ENCODE measurements at places on chromosomes 4 and X.

- H3K4me1 ChIP-seq: no peaks in the 10 kb centered on the region
- no peak overlapping the region for H3K4me3 ChIP-seq
- no peak for DNase-seq
- no peaks in the 10 kb centered on the region for H3K27me3 ChIP-seq
- no peak overlapping the region for H3K27ac ChIP-seq
Measured at GRCh38 chr4:137711502-137711901, 179.2 kb upstream of the PCDH18 start.

GRCh38 chr4:78417603-78418002 lies 134.0 kb upstream of the ANXA3 start:
- no peak overlapping the region for H3K27ac ChIP-seq
- no peaks in the 10 kb centered on the region for H3K27me3 ChIP-seq
- no peak overlapping the region for H3K4me3 ChIP-seq
- H3K36me3 ChIP-seq: no peaks in the 10 kb centered on the region
- DNase-seq: no peak
- H3K4me1 ChIP-seq: no peaks in the 10 kb centered on the region

DNA sequence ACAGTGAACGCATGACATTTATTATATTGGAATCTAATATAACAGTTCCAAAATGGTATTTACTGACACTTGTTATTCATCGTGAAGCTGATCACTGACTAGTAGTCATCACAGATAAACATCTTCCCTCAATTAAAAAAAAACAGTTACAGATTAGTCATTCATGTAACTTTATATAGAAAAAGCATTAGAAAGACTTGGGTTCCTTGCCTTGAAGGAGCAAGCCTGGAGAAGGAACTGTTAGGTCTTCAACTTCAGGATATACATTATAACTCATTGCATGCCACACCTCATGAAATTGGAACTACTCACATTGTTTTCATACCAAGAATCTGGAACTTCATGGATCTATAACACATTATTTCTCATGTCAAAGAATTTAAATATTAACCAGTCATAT lies 317.7 kb downstream of the CCSER1 start:
- no peak overlapping the region for H3K27ac ChIP-seq
- no peak overlapping the region for H3K4me3 ChIP-seq
- no peaks in the 10 kb centered on the region for H3K27me3 ChIP-seq
- no peak for DNase-seq
- no peaks in the 10 kb centered on the region for H3K36me3 ChIP-seq

DNA sequence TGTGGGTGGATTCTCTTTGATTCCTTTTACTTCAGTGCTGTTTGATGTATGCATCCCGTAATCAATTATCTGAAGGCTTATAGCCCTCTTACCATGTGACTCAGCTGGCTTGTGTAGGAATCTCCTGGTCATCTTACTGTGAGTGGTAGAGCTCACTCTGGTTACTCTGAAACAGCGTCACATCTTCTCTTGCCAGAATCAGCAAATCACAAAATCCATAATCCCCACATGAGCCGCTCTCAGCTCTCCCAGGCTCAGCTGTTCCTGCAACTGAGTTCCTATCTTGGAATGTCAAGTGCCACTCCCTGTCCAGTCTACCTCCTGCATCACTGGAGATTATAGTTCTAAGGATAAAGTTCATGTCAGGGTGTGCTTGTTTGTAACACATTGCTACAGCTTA lies 278.0 kb downstream of the FBXO8 start:
- no peak overlapping the region for H3K27ac ChIP-seq
- H3K27me3 ChIP-seq: no peaks in the 10 kb centered on the region

DNA sequence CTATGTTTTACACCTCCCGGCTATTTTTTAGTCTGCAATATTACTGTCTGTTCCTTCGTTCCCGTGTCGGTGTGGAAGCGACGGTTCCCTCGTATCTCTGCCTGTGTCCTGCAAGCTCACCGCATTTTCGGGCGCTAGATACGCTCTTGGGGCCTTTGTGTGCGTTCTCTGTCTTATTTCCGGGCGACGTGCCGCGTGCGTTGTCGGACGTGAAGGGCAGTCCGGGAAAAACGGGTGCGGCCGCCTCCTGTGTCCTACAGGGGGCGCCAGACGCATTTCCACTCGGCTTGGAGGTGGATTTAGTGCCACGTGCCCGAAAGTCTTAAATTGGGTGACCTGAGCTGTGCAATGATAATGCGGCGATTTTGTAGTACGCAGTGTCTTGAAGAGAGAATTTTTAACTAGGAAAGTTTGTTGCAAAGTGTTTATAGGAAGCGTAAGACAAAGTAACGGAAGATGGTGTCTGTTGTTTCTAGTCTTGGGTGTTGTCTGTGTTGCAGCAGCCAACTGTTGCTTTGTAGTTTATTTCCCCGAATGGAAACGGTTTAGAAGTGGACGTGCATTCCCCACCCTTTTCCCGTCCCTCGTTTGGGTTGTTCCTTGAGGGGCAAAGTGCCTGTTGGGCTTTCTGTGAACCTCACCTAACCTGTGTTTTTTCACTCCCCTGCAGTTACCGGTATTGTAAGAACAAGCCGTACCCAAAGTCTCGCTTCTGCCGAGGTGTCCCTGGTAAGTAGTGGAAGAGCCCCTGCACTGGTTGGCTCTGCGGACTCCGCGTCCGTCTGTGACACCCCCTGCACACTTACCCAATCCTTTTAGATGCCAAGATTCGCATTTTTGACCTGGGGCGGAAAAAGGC lies 720 bp downstream of the RPL10 start:
- H3K27ac ChIP-seq: peak overlapping the region; percentile 97
- peak overlapping the region; percentile 44 for H3K4me3 ChIP-seq
- H3K27me3 ChIP-seq: no peaks in the 10 kb centered on the region
- H3K36me3 ChIP-seq: no peaks in the 10 kb centered on the region
- H3K4me1 ChIP-seq: no peaks in the 10 kb centered on the region

Data from pancreas (tissue), 10 donors.